ENCODE measurements at places on chromosomes 4 and X.

- no peak for DNase-seq
Observed at GRCh38 chr4:82508806-82509428, 52.9 kb downstream of the TMEM150C start.

- no peak for DNase-seq
Observed at GRCh38 chrX:53479301-53479700, 45.1 kb upstream of the HSD17B10 start.

GRCh38 chr4:54526560-54526959 lies 131.2 kb upstream of the KIT start:
- DNase-seq, result no peak

- no peak for DNase-seq
Observed at GRCh38 chr4:165192500-165192898, 14.9 kb upstream of the KLHL2 start.

GRCh38 chr4:113540859-113541258 lies 220.7 kb downstream of the CAMK2D start:
- DNase-seq, result no peak

All from left renal cortex interstitium (tissue), 4 donors.